NCI-H226 (cell line): ENCODE measurements at places on chromosomes 2 and 18.

DNA sequence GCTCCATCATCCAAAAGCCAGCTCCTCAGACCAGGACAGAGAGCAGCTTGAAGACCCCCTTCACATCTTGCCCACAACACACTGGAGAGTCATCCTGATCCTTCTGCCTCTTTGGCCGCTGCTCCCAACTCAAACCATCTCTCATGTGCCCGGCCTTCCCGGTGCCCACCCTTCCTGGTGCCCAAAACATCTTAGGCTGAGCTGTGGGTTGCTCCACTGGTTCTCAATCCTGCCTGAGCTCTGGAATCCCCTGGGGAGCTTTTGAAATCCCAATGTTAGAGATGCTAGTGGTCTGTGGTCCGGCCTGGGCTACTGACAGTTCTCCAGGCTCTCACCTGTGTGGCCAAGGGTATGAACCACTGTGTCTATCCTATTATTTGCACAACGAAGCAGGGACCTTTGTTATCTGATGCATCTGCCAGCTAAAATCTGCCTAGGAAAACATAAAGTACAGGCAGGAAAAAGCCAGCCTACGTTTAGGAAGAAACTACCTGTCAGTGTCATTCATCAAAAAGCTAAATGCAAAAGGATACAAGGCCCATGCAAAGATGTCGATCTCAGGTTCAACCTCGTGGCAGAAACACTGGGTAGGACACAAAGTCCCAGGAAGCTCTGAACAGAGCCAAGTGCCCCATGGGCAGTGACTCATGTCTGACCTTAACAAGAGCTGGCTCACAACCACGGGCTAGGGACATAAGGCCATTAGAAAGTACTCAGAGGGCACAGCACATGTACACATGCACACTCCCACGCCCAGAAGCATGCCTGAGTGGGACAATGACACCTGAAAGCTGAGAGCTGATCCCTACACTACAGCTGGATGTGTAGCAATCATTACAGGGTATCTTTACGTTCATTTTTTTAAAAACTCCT, 30.8 kb downstream of the TBC1D8 start:
- DNase-seq, result no peak

DNA sequence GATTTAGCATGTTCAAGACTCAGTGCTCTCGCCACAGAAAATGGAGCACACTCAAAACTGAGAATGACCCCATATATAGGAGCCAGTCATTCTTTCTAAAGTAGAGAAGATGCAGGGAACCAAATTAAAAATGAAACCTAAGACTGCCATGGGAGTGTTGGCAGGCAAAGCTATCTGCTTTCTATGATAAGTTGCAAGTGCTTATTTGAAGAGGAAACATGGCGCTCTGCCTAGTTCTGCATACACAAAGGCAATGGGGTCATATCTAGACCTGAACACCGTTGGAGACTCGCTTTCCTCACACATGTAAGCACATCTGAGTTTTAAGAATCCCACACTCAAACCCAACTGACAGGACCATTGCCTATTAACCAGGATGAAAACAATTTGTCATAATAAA, 292.5 kb downstream of the ALK start:
- DNase-seq, result no peak

GRCh38 chr2:159201360-159202063, 85.0 kb downstream of the WDSUB1 start:
- no peak for DNase-seq

GRCh38 chr18:48866028-48866733, 84.6 kb downstream of the SMAD7 start:
- no peak for DNase-seq

DNA sequence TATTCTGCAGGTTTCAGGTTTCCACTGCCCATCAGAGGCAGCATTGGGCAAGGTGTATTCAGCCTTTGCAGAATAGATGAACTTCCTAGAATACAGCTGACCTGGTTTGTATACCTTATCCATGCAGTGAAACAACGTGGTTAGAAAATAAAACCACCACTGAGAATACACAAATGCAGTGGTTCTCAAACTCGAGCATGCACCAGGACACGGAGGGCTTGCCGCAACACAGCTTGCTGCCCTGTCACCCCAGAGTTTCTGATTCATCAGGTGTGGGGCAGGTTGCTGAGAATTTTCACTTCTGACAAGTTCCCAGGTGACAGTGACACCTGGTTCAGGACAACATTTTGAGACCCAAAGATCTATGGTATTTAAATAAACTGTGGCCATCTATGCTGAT, 23.4 kb upstream of the C1D start:
- no peak for DNase-seq

DNA sequence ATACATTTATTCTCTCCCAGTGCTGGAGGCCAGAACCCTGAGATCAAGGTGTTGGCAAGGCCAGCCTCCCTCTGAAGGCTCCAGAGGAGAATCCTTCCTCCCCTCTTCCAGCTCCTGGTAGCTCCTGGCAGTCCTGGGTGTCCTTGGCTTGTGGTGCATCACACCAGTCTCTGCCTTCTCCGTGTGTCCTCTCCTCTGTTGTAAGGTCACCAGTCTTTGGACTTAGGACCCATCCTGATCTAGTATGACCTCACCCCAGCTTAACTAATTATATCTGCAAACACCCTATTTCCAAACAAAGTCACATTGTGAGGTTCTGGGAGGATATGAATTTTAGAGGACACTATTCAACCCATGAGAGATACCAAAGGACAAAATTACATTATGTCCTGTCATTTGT, 31.1 kb downstream of the TSHZ1 start:
- DNase-seq, result no peak

DNA sequence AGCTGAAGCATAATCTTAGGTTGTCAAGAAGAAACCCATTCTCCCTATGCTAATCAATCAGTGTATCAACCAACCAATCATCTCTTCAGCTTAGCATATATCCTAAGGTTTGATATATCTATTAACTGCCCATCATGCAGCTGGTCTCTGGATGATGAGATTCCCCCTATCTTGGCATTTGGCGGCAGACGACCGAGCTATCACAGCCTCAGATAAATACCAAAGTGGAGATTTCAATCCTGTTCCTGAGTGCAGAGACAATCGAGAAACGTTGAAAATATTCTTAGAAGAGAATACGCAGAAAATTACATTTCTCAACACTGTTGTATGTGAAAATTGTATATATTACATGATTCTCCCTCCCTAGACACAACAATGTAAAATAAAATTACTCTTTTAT, 259.0 kb upstream of the SIX3 start:
- no peak for DNase-seq

GRCh38 chr2:37181726-37182684, 6.5 kb downstream of the SULT6B1 start:
- no peak for DNase-seq

GRCh38 chr2:167544602-167545001, 656.3 kb downstream of the XIRP2 start:
- no peak for DNase-seq

DNA sequence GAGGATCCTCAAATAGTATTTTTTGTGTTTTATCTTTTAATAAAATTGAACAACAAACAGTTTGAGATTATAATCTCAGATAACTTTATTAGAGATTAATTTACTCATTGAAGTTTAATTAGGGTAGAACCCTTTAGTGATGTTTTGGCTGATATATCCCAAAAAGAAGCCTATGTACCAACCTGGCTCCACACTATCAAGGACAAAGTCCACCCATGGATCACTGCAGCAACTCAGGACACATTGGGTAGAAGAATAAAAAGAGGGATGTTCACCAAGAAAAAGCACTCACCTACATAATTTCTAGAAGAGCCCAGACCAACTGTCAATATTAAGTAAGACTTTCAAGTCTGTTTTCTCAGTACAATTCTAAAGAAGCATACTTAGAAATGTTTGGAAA, 112.9 kb downstream of the EXOC6B start:
- DNase-seq, result no peak

- no peak for DNase-seq
These were observed 41.8 kb downstream of the STAT1 start for GRCh38 chr2:190972213-190972612.

- DNase-seq, result no peak
These were observed 144.5 kb downstream of the LAMA3 start for GRCh38 chr18:23833714-23834113.

DNA sequence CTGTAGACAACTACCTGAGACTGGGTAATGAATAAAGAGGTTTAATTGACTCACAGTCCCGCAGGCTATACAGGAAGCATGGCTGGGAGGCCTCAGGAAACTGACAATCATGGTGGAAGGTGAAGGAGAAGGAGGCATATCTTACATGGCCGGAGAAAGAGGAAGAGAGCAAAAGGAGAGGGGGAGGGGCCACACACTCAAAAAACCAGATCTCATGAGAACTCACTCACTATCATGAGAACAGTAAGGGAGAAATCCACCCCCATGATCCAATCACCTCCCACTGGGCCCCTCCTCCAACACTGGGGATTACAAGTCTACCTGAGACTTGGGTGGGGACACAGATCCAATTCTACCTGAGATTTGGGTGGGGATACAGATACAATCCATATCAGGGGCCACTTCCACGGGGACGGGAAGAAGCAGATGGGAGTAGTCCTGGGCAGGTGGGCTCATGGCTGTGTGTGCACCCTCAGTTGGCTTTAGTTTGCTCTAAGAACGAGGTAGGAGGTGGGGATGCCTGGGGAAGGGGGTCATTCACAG, 9.9 kb downstream of the MAB21L4 start:
- no peak for DNase-seq

GRCh38 chr2:14137643-14138042, 494.9 kb upstream of the LRATD1 start:
- no peak for DNase-seq

DNA sequence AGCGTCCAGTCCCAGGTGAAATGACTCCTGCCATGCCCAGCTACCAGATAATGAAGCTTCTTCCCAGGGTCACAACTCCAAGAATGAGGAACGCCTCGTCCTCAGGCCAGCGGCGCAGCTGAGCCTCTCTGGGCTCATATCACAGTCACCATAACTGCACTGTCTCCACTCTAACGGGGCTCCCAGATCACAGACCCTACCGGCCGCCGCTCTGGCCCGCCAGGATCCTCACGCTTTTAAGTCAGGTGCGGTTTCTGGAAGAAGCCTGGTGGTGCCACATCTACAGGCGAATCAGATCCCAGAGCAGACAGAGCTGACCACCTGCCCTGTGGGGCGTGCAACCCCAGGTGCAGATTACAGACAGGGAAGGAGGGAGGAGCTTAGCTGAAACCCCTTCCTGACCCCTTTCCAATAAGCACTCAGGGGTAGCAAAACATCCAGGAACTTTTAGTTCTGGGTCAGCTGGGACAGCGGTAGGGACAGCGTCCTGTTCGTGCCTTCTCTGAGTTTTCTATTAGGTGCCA, 3.7 kb upstream of the ACKR3 start:
- DNase-seq, result no peak

GRCh38 chr2:20590704-20591515, 60.0 kb downstream of the HS1BP3 start:
- no peak for DNase-seq
